A549 treated with CpdA at 1 μM for 4 hours (cell line): ENCODE measurements at places on chromosomes 16 and 17. TPM values are rescaled to one million over a fixed set of nuclear protein-coding genes. Genes with fewer than 3 reads are reported as not detected.

Gene SLC6A2
- 0.05 TPM in 2 of 5 replicates, not detected in the others for total RNA-seq

Gene CRYM
- total RNA-seq: 1.3 to 2.3 TPM (median 1.9 TPM) in 5 replicates

Gene GINS2
- total RNA-seq: 28.5 to 32.7 TPM (median 32.3 TPM) in 5 replicates

Gene GNAO1
- total RNA-seq: 0.20 to 0.40 TPM (median 0.31 TPM) in 5 replicates

Gene WRAP53
- 33.9 to 50.3 TPM (median 47.7 TPM) in 5 replicates for total RNA-seq

Gene PDE6G
- total RNA-seq: 1.6 to 2.5 TPM (median 1.7 TPM) in 5 replicates

Gene KRTAP2-2
- not detected in 5 replicates for total RNA-seq

Gene CLEC18B
- 0.25 to 0.54 TPM (median 0.37 TPM) in 4 of 5 replicates, not detected in the other for total RNA-seq

Gene SOX9
- total RNA-seq: 11.1 to 15.1 TPM (median 12.4 TPM) in 5 replicates
